ENCODE measurements at places on chromosomes 1 and 21. TPM values are rescaled to one million over a fixed set of nuclear protein-coding genes. Genes with fewer than 3 reads are reported as not detected.

The KIF14 gene
- 0.19 TPM for total RNA-seq

The TMEM52 gene
- total RNA-seq: 0.50 TPM

The RXFP4 gene
- not detected for total RNA-seq

The BROX gene
- 52.1 TPM for total RNA-seq

The RGL1 gene
- total RNA-seq: 30.7 TPM

The HEYL gene
- 32.8 TPM for total RNA-seq

The DNM3 gene
- 19.1 TPM for total RNA-seq

- H3K4me3 ChIP-seq: no peak overlapping the region
- H3K4me1 ChIP-seq: peaks cover 7% of the 10 kb centered on the region
- no peaks in the 10 kb centered on the region for H3K36me3 ChIP-seq
- H3K27ac ChIP-seq: no peak overlapping the region
- H3K27me3 ChIP-seq: no peaks in the 10 kb centered on the region
These were observed 110.1 kb downstream of the FOXD2 start for GRCh38 chr1:47547753-47548573.

GRCh38 chr1:68307378-68307787 is 75.1 kb upstream of the WLS start:
- no peaks in the 10 kb centered on the region for H3K4me1 ChIP-seq
- H3K27ac ChIP-seq: no peak overlapping the region
- no peaks in the 10 kb centered on the region for H3K36me3 ChIP-seq
- H3K4me3 ChIP-seq: no peak overlapping the region

- H3K4me1 ChIP-seq: no peaks in the 10 kb centered on the region
- DNase-seq: no peak
- no peak overlapping the region for H3K27ac ChIP-seq
- H3K27me3 ChIP-seq: no peaks in the 10 kb centered on the region
- no peaks in the 10 kb centered on the region for H3K36me3 ChIP-seq
- no peak overlapping the region for H3K4me3 ChIP-seq
These were observed 116.8 kb upstream of the FAM78B start for GRCh38 chr1:166283600-166283999.

DNA sequence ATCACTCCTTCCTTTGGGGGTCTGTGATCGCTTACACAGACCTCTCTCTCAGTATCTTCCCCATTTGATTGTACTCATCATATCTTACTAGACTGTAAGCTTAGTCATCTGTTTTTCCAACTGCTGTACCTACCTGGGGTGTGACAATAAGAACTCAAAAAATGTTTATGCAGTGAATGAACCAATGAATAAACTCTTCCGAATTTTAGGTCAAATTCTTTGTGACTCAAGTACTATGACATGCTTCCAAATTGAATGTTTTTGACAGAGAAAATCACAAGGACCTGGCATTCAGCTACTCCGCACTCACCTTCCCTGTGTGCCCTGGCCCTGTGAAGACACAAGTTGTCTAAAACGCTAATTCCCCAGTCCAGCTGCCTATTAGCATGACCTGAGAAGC is 42.1 kb downstream of the TMCO4 start:
- H3K4me1 ChIP-seq: no peaks in the 10 kb centered on the region
- H3K4me3 ChIP-seq: no peak overlapping the region
- no peak overlapping the region for H3K27ac ChIP-seq
- no peaks in the 10 kb centered on the region for H3K36me3 ChIP-seq

- H3K4me1 ChIP-seq: no peaks in the 10 kb centered on the region
- H3K36me3 ChIP-seq: no peaks in the 10 kb centered on the region
- H3K27ac ChIP-seq: no peak overlapping the region
- DNase-seq: no peak
These were observed 7.6 kb upstream of the CDCP2 start for GRCh38 chr1:54160351-54160750.

DNA sequence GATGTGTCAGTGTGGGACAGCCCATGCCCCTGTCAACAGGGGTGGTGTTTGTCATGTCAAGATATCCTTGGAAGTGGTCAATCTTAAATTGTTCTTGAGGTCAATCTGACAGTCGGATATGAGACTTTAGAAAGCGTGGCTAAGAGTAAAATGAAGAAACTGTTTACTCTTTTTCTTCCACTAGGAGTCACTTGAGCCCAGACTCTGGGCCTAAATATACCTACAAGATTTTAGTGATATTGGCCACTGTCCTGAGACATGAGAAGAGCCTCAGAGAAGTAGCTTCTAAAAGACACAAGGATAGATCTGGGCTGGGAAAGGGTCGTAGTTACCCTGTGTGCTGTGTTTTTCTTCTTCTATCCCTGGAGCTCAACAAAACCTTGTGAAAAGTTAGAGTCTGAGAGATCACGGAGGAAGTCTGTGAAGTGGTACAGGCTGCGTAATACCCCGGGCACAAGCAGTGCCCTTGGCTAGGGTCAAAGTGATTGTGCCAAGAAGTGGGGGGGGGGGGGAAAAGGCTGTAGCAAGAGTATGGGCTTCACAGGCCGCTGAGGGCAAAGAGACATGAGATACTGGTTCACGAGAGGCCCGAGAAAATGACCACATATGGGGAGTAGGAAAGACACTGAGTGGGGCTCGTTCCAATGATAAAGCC is 355.2 kb upstream of the GREM2 start:
- no peak overlapping the region for H3K27ac ChIP-seq
- no peaks in the 10 kb centered on the region for H3K36me3 ChIP-seq
- no peak for DNase-seq
- no peaks in the 10 kb centered on the region for H3K27me3 ChIP-seq
- H3K4me1 ChIP-seq: no peaks in the 10 kb centered on the region

- H3K36me3 ChIP-seq: no peaks in the 10 kb centered on the region
- no peak overlapping the region for H3K4me3 ChIP-seq
- H3K27ac ChIP-seq: no peak overlapping the region
These were observed 107.5 kb downstream of the SPAG17 start for GRCh38 chr1:118077331-118078045.

DNA sequence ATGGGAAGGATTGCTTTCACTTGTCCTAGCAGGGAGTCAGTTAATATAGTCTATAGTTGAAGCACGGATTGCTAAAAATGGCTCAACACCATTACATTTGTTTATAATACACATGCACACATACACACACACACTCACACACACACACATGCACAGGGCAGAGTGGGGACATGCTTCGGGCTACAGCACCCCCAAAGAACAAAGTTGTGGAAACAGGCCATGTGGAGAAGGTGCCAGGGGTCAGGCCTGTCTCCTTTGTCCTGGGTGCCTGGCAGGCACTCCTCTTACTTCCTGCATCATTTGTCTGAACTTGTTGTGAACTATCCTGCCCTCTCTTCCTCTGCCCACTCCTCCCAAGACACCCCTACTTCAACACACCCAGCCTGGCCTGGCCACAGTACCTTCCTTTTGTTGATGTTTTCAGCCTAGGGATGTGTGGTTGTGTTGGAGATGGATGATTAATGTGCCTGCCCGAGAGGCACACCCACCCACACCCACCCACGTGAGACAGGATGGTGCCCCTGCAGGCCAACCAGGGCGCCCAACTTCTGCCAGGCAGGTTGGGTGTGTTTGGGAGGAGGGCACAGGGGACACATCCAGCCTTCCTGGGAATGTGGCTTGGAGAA is 17.5 kb downstream of the RASSF5 start:
- H3K4me3 ChIP-seq: no peak overlapping the region
- H3K4me1 ChIP-seq: no peaks in the 10 kb centered on the region
- no peak overlapping the region for H3K27ac ChIP-seq
- H3K36me3 ChIP-seq: no peaks in the 10 kb centered on the region

DNA sequence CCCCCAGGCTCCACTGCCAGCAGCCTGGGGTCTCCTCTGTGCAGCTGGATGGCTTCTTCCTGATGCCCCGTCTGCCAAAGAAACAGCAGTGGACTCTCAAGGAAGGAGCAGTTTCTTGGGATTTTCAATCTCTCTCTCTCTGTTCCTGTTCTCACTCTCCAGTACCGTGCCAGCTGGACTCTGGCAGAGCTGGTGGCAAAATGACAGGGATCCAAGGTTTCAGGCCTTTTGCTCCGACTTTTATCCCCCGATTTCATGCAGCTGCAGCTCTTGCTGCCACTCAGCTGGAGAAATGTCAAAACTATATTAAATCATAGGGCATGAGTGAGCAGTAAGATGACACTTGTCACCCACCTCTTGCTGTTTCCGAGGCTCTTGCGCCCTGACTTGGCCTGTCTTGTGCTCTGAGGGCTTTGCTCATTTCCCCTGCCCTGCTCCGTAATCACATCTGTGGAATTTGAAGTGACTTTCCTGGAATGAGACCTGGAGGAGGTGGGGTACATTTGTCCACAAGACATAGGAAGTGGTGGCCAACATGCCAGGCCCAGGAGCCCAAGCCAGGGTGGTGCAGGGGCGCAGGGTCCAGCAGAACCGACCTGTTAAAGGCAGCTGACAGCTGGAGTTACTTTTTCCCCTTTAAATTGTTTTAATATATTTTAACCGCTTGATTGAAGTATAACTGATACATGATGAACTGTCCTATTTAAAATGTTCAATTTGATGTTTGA is 576.2 kb downstream of the PTPRU start:
- no peaks in the 10 kb centered on the region for H3K27me3 ChIP-seq
- H3K4me3 ChIP-seq: no peak overlapping the region
- no peaks in the 10 kb centered on the region for H3K36me3 ChIP-seq
- H3K27ac ChIP-seq: no peak overlapping the region
- DNase-seq: no peak

DNA sequence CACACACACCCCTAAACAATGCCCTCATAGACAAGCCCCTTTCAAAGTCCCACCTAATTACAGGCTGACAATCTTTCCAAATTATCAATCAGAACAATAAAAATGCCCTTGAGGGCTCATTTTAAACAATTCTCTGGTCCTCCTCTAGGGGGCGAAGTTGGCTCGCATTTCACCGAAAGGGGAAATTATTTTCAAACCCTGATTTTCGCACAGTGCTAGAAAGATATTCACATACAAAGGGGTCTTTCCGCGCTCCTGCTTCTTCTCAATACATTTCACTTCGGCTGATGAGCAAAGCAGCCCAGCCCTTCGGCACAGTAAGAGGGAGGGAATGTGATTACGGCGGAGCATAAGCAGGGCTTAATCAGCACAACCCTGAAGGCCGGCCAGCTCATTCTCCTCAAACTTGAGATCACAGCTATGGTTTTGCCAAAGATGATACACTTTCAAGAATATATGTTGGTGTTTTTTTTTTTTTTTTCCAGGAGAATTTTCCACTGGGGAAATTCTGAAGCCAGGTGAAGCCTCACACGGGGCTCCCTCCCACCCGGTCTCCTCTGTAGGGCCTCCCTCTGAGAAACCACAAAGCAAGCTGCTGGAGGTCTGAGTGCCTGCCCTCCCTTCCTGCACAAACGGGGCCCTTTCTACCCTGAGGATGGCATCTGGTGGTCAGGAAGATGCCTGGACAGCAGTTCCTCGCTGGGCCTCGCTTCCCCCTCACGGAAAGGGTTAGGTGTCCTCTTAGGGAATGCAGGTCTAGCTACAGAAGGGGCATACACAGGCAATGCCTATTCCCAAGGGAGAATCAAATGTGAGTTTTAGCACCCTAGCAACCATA is 66.9 kb downstream of the GNG12 start:
- peak; percentile 65 for DNase-seq
- peaks cover 24% of the 10 kb centered on the region for H3K4me1 ChIP-seq
- H3K27ac ChIP-seq: peak overlapping the region; percentile 44
- H3K27me3 ChIP-seq: no peaks in the 10 kb centered on the region
- peaks cover 11% of the 10 kb centered on the region for H3K36me3 ChIP-seq

DNA sequence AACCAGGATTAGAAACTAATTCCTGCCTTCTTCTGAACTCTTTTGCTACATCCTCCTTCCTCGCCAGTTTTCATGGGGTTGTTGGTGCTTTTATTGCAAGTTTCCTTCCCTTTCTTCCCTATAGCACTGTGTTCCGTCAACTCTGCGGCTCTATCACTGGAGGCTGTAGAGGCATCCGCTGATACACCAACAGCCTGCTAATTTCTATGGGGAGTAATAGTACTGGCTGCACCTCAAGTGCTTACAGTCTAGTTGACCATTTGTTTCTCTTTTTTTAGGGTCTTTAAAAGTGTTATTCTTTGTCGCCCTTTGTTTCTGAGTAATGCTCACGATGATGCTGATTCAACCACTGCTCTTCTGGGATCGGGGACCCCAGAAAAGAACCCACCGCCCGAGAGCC is 746 bp downstream of the MIS18A start:
- no peaks in the 10 kb centered on the region for H3K27me3 ChIP-seq
- H3K36me3 ChIP-seq: peaks cover 2% of the 10 kb centered on the region
- no peak for DNase-seq
- no peaks in the 10 kb centered on the region for H3K4me1 ChIP-seq
- no peak overlapping the region for H3K27ac ChIP-seq

GRCh38 chr1:85365851-85366250 is 89.4 kb upstream of the BCL10 start:
- no peak for DNase-seq
- H3K36me3 ChIP-seq: no peaks in the 10 kb centered on the region
- H3K27ac ChIP-seq: no peak overlapping the region
- peaks cover 16% of the 10 kb centered on the region for H3K4me1 ChIP-seq
- H3K27me3 ChIP-seq: no peaks in the 10 kb centered on the region
- H3K4me3 ChIP-seq: no peak overlapping the region

DNA sequence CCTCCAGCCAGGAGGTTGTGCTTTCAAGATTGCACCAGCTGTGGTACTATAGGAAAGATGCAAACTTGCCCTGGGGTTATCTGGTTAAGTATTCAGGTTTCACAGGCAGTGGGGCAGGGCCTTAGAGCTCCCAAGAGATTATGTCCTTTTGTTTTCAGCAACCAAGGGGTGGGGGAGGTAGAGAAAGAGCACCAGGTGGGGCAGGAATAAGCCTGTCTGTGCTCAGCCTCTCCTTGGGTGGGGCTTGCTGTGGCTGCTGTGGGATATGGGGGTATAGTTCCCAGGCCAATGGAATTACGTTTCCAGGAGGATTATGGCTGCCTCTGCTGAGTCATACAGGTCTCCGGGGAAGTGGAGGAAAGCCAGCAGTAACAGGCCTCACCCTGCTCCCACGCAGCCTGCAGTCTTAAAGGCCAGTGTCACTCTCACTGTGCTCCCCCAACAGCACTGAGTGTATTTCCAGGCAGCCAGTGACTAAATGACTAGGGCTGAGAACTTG is 508.6 kb downstream of the RWDD3 start:
- no peak overlapping the region for H3K4me3 ChIP-seq
- H3K27me3 ChIP-seq: no peaks in the 10 kb centered on the region
- no peaks in the 10 kb centered on the region for H3K4me1 ChIP-seq
- H3K36me3 ChIP-seq: no peaks in the 10 kb centered on the region
- no peak overlapping the region for H3K27ac ChIP-seq
- no peak for DNase-seq

DNA sequence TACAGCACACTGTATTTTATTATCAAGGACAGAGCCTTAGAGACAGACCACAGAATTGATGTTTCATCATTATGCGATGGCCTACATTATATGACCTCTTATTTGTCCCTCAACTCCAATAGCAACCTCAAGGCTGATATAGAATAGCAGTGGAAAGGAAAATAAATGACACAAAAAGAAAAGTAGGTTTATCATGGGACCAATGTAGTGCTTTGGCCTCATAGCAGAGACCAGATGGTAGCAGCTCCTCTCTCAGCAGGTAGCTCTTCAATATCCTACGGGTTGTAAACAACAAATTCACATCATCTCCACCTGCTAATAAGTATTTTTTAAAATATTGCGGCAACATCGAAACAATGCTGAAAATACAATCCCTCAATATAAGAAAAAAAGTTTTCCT is 25.2 kb downstream of the ANP32E start:
- no peaks in the 10 kb centered on the region for H3K27me3 ChIP-seq
- no peaks in the 10 kb centered on the region for H3K36me3 ChIP-seq
- H3K27ac ChIP-seq: no peak overlapping the region

- no peaks in the 10 kb centered on the region for H3K27me3 ChIP-seq
- DNase-seq: no peak
- H3K4me1 ChIP-seq: no peaks in the 10 kb centered on the region
- no peaks in the 10 kb centered on the region for H3K36me3 ChIP-seq
- H3K27ac ChIP-seq: no peak overlapping the region
- H3K4me3 ChIP-seq: no peak overlapping the region
These were observed 91.9 kb downstream of the KCNT2 start for GRCh38 chr1:196516373-196516772.

Data from kidney (tissue), 22 donors.